ENCODE measurements at places on chromosomes 2 and 18.

DNA sequence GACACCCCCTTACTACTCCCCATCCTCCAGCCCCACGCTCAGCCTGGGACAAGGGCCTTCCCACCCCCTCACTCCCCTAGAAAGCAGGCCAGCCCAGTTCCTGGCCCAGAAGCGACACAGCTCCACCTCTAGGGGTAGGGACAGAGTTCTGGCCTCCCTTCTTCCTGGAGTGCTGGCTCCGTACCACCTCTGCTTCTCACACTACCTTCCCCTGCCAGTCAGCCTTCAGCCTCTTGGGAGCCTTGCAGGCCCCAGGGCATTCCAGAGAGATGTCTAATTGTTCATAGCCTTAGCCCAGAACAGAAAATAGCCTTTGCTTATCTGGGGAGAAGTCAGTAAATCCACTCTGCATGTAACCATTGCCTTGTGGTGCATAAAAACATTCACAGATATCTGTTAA, 13.1 kb upstream of the CATIP start:
- no peaks in the 10 kb centered on the region for H3K27me3 ChIP-seq
- H3K27ac ChIP-seq, result no peak overlapping the region
- no peaks in the 10 kb centered on the region for H3K36me3 ChIP-seq
- H3K4me3 ChIP-seq, result no peak overlapping the region
- no peaks in the 10 kb centered on the region for H3K4me1 ChIP-seq

DNA sequence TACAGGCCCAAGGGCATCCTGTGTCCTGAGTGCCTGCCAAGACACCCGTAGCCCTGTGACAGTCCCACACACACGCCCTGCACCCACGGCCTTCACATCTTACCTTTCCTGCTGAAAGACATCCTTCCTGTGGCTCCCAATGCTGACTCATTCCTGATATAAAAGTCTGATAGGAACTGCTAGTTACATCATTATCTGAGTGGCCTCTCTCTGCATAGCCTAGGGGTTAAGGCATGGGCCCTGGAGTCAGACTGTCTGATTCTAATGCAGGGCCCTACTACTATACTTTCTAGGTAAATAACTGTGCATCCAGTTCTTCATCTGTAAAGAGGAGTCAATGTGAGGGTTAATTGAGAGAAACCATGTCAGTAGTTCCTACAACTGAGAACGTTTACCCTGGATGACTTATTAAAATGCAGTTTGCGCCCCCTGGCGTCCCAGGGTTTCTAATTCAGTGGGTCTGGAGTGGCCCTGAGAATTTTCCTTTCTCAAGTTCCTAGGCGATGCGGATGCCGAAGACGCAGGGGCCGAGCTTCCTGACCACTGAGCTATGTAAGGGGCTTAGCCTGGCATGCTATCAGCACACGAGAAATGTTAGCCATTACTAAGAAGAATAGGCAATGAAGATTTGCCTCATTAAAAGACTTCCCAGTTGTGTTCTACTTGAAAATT, 6.0 kb upstream of the GPR45 start:
- peaks cover 2% of the 10 kb centered on the region for H3K4me1 ChIP-seq
- DNase-seq, result peak; percentile 84
- no peak overlapping the region for H3K27ac ChIP-seq
- no peak overlapping the region for H3K4me3 ChIP-seq
- no peaks in the 10 kb centered on the region for H3K27me3 ChIP-seq

GRCh38 chr2:200905618-200906296, 16.6 kb downstream of the NIF3L1 start:
- H3K36me3 ChIP-seq, result peaks cover 3% of the 10 kb centered on the region
- H3K4me3 ChIP-seq, result no peak overlapping the region
- no peaks in the 10 kb centered on the region for H3K27me3 ChIP-seq

DNA sequence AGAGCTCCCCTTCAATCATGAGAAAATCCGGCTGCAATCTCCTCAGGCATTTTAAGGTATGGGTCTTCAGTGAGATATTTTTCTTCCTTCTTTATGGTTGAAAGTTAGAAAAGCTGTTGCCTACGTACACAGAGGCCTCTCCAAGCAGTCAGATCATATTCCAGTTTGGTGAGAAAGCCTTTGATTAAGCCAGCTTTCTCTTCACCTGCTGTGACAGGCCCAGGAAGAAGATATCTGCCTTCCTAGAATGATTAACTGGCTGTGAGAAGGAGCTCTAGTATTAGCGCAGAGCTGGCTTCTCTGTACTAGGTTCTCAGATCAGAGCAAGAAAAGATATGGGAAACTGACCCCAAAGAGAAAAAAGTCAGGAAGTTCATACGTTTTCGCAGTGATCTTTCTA, 585.0 kb upstream of the CHAC2 start:
- no peaks in the 10 kb centered on the region for H3K27me3 ChIP-seq
- no peak overlapping the region for H3K27ac ChIP-seq
- DNase-seq, result no peak
- H3K4me3 ChIP-seq, result no peak overlapping the region
- H3K4me1 ChIP-seq, result no peaks in the 10 kb centered on the region

GRCh38 chr2:124898827-124899226, 873.7 kb downstream of the CNTNAP5 start:
- no peak overlapping the region for H3K4me3 ChIP-seq
- H3K27ac ChIP-seq, result no peak overlapping the region
- H3K4me1 ChIP-seq, result no peaks in the 10 kb centered on the region
- H3K27me3 ChIP-seq, result no peaks in the 10 kb centered on the region

DNA sequence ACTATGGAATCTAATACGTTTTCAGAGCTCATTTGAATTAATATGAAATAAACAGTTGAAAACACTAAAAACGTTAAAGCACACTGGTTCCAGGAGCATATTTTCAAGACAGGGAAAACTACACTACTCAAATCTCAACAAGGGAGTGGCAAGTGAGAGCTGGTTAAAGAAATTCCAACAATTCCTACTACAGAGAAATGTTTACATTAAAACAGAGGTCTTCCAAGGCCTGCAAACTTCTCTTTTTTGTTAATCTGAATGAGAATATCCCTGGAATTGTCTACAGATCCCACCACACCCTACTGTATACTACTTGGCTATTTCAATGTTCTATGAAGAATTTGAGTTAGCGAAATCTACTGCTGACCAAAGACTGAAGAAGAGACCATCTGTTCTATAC, 231.5 kb downstream of the ZEB2 start:
- no peak for DNase-seq
- no peaks in the 10 kb centered on the region for H3K36me3 ChIP-seq
- H3K4me1 ChIP-seq, result no peaks in the 10 kb centered on the region
- H3K4me3 ChIP-seq, result no peak overlapping the region
- no peak overlapping the region for H3K27ac ChIP-seq

DNA sequence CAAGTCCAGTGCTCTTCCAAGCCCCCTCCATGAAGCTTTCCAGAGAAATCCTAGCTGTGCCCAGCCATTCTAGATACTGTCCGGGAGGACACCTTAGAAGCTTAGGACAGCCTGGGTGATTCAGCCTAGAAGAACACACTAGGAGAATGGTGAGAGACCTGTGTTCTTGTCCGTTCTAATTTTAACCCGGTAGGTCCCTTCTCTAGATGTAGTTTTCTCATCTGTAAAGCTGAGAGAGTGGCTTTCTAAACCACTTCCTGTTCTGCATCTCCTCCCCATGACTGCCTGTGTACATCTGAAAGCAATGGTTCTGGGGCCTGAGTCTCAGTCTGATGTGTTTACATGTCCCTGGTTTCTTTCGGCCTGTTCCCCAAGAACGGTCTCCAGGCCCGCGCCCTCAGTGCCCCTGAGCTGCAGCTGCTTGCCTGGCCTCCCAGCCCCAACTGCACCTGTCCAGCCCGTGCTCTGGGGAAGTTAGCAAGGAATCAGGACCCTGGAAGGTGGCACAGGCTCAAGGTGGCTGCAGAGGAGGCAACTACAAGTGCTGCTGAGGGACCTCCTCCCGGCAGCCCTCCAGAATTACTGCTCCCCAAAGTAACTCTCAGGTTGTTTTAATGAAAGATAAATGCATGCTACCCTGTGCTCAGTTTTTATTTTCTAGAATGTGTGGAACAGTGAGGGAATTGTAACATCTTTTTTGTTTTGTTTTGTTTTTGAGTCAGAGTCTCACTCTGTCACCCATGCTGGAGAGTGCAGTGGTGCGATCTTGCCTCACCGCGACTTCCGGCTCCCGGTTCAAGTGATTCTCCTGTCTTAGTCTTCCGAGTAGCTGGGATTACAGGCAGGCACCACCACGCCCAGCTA, 105.9 kb downstream of the LBH start:
- no peaks in the 10 kb centered on the region for H3K4me1 ChIP-seq
- DNase-seq, result no peak
- no peak overlapping the region for H3K27ac ChIP-seq
- H3K27me3 ChIP-seq, result no peaks in the 10 kb centered on the region

DNA sequence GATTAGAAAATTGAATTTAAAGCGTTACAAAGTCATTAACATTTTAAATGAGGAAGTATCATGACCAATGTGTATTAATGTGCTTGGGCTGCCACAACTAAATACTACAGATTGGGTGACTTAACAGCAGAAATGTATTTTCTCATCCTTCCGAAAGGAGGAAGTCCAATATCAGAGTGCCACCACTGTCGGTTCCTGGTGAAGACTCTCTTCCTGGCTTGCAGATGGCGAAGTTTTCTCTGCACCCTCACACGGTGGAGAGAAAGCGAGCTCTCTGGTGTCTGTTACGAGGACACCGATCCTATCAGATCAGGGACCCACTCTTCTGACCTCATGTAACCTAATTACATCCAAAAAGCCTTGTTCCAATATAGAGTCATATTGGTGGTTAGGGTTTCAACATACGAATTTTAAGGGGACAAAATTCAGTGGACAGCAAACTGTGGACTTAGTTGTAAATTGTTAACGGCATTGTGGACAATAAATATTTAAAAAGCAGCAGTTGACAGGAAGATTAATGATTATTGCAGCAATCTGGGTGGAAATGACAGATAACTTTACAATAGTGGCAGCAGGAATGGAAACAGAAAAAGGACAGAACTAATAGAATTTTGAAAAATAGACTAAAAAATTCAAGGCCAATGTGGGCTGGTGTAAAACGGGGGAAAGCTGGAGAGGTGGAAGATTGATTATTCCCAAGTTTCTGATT, 35.1 kb upstream of the CYRIA start:
- H3K4me1 ChIP-seq, result no peaks in the 10 kb centered on the region
- no peak for DNase-seq
- no peak overlapping the region for H3K4me3 ChIP-seq
- no peaks in the 10 kb centered on the region for H3K36me3 ChIP-seq

GRCh38 chr18:53606792-53607191, 617.7 kb downstream of the MBD2 start:
- H3K4me3 ChIP-seq, result no peak overlapping the region
- no peaks in the 10 kb centered on the region for H3K4me1 ChIP-seq
- no peaks in the 10 kb centered on the region for H3K27me3 ChIP-seq
- H3K36me3 ChIP-seq, result no peaks in the 10 kb centered on the region

DNA sequence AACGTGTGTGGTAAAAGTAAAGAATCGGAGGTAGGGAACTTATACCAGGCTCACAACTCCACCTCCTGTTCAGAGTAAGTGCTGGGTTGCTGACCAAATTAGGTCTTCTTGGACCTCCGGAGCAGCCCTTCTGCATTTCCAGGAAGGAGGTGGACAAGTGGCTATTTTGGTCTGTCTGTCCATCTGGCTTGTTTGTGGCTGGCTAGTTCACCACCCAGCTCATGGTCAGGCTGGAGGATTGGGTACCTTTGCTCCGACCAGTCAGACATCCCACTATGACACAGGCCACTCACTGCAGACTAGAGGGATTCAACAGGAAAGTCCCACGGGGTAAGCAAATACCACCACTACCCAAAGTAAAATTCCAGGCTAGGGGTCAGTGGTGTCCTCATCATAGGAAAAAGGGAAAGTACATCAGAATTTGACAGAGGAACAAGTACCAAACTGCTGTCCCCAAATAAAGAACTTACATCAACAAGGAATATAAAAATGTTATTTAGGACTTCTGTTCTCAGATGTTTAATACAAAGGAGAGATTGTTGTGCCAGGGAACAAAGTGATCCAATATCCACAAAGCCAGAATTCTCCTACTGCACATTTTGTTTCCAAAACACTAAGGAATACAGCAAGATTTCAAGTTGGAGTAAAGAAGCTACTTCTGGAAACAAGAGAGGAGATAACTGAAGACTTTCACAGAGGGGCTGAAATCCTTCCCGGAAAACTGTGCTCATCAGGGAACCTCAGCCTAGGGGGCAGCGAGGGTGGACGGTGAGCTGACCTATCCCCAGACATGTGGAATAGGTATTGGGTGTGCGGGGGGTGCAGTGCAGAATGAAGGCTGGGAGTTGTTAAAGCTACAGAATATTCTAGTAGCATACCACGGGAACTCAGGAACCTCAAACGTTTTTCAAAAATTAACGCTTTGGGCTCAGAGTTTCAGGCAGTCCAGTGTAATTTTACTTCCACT, 56.9 kb downstream of the BCL2 start:
- DNase-seq, result no peak
- no peaks in the 10 kb centered on the region for H3K36me3 ChIP-seq
- H3K27me3 ChIP-seq, result no peaks in the 10 kb centered on the region
- no peak overlapping the region for H3K27ac ChIP-seq

DNA sequence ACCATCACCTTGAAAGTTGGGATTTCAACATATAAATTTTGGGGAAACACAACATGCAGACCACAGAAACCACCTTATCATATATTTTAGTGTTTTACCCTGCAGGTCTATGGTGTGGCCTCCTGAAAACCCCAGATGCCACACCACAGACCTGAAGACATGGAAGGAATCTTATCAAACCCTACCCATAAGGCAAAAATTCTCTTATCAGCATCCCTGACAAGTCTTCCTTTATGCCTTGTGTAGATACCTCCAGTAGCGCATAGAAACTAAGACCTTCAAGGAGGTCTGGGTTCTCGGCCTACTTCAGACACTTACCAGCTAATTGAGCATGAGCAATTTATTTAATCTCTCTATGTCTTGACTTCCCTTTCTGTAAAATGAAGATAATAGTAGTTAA, 59.1 kb upstream of the SLC14A2 start:
- H3K36me3 ChIP-seq, result no peaks in the 10 kb centered on the region
- no peaks in the 10 kb centered on the region for H3K4me1 ChIP-seq
- H3K4me3 ChIP-seq, result no peak overlapping the region
- no peaks in the 10 kb centered on the region for H3K27me3 ChIP-seq

DNA sequence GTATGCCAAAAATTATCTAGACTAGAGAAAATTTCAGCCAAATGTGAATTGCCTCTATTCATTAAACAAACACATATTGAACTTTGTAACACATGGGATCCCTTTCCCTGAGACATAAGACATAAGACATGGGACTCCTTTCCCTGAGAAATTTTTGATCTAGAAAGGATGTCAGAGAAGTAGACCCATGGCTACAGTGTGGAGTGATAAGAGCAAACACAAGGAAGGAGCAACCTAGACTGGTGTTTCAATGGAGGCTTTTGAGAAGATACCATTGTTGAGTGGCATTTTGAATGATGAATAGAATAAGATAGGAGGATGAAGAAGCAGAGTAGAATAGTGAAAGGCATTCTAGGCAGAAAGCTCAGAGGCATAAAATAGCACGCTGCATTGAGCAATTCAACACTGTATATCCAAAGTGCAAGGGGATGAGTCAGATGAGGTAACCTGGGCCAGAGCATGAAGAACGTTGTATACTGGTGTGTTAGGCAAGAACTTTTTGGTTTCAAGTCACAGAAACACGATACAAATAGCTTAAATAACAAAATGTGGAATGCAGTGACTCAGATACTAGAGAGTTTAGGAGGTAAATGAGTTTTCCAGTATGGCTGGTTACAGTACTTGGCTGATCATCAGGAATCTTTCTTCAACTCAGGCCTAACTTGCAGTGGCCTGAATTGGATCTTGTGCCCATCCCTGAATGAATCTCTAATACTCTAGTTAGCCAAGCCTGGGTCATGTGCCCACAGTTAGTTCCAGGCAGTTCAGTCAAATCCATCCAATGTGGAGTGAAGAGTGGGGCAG, 129.8 kb upstream of the TANK start:
- no peak for DNase-seq
- no peaks in the 10 kb centered on the region for H3K36me3 ChIP-seq
- H3K4me3 ChIP-seq, result no peak overlapping the region
- no peaks in the 10 kb centered on the region for H3K4me1 ChIP-seq
- H3K27me3 ChIP-seq, result no peaks in the 10 kb centered on the region

All from iPS DF 6.9 (cell line).